ENCODE measurements at places on chromosomes 16 and 17. TPM values are rescaled to one million over a fixed set of nuclear protein-coding genes. Genes with fewer than 3 reads are reported as not detected.

The CARD14 gene
- total RNA-seq = not detected

The WNK4 gene
- total RNA-seq = 1.5 TPM

The ASB16 gene
- 0.17 TPM for total RNA-seq

The GNAO1 gene
- total RNA-seq = 0.62 TPM

The VAT1L gene
- total RNA-seq = not detected

The ODAD4 gene
- total RNA-seq = 1.4 TPM

The PLCD3 gene
- total RNA-seq = 204 TPM

The TRIM47 gene
- total RNA-seq = 138 TPM

The OTOP2 gene
- 0.17 TPM for total RNA-seq

The RMI2 gene
- total RNA-seq = 33.9 TPM

The ELMO3 gene
- total RNA-seq = 1.3 TPM

The PLLP gene
- total RNA-seq = 1.6 TPM

The KRT17 gene
- total RNA-seq = 1.3 TPM

The SLC9A5 gene
- 1.8 TPM for total RNA-seq

The PRR35 gene
- total RNA-seq = 0.05 TPM

The RGS9 gene
- total RNA-seq = 6.8 TPM

The MED13 gene
- total RNA-seq = 23.3 TPM

The LITAFD gene
- not detected for total RNA-seq

The EPN3 gene
- total RNA-seq = 0.17 TPM

The LPO gene
- not detected for total RNA-seq

The CLCN7 gene
- 77.4 TPM for total RNA-seq
